Urothelium cell line (cell line): ENCODE measurements at places on chromosomes 5 and 9.

GRCh38 chr9:124450241-124450924 lies at the start of gene ADGRD2:
Gene ADGRD2 (plus strand): TSS chr9:124450451. CDS start chr9:124451667, 1,216 bp downstream.
- no peak for DNase-seq

GRCh38 chr5:38367410-38367809 lies 109.1 kb downstream of the EGFLAM start:
- no peak for DNase-seq

DNA sequence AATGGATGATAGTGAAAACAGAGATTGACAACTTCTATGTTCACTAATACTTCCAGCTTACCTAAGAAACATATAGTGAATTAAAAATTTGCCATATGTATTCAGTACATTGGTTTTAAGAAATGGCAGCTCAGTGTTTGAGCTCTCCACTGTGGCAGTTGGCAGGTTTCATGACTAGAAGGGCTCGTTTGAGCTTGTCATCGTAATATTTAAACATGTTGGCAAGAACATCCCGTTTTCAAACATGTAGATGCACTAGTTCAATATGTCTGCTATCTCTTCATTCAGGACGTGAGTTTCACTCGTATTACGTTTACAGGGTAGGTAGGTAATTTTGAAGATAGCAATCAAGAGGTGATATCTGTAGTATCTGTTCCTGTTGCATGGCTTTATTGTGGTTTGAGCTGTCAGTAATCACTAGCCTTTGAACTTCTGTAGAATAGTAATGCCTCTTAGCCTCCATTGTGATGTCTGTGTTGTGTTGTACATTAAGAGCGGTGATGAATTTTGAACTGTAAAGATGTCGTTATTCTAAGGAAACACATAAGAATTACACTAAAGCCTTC lies 74.8 kb downstream of the NLN start:
- DNase-seq = no peak

- DNase-seq = no peak
Measured at GRCh38 chr9:104950838-104951237, 22.9 kb upstream of the ABCA1 start.
